ENCODE measurements at places on chromosomes 2 and 18.

- no peak for DNase-seq
These were observed 978.4 kb upstream of the KLHL29 start for GRCh38 chr2:22406625-22407024.

DNA sequence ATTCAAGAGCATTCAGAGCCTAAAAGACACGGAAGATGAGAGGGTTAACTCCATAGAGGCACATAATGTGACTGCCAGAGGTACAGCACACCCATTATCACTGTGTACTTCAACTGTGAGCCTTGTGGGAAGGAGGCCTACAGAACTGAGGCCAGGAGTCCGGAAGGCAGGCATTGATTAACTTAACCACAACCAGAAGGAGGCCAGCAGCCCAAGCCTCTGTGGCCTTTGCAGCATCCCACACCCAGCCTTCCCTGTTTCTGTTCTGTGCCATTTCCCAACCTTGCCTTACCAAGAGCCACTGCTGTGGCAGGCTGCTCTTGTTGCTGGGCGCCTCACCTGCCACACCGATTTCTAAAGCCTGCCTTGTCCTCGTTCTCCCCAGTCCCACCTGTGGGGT lies 27.2 kb downstream of the SIGLEC15 start:
- DNase-seq, result no peak

DNA sequence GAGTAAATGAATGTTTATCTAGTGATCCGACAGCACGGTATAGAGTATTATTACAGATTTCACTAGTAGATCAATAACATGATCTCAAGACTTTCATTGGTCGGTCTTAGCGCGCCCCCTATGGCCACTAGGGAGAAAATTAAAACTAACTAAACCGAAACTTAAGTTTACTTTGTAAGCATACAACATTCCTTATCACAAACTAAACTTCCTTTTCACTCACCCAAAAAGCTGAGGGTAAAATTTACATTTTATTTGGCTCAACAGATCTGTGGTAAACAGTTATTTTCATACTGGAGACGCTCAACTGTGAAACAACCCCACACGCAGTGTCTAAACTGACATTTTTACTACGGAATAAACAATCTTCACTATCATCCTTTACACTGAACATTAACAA lies 215.6 kb upstream of the MAP2 start:
- no peak for DNase-seq

- no peak for DNase-seq
These were observed 233.9 kb downstream of the SATB2 start for GRCh38 chr2:199223791-199224190.

Data from stimulated activated CD4-positive, alpha-beta T cell treated with anti-CD3 and anti-CD28 coated beads, Interleukin-2, amount 100 ng/mL, for 48 hours (primary cell).